ENCODE measurements at places on chromosomes 3 and 15.

- no peak for DNase-seq
Observed at GRCh38 chr3:188326111-188326510, 172.2 kb downstream of the LPP start.

- no peak for DNase-seq
Observed at GRCh38 chr15:47872208-47872607, 154.9 kb downstream of the SEMA6D start.

DNA sequence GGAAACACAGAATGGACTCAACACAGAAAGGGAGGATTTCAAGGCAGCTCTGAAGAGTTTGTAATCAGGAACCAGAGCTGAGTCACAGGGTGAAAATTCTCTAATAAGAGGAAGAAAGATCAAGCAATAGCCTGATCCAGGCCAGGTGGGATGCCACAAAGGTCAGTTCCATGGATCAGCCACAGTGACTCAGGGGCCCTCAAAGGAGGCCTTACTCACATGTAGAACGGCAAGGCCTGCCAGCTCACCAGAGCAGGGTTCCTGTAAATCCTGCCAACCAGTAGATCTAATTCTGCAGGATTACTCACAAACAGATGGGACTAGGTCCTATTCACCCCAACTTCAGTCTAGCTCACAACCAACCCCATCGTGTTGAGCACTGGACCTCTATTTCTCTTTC is 78.3 kb upstream of the PPP2R3A start:
- DNase-seq = no peak

- no peak for DNase-seq
Observed at GRCh38 chr3:72448375-72448823, 399.8 kb downstream of the SHQ1 start.

- no peak for DNase-seq
Observed at GRCh38 chr3:193944518-193944884, 191.4 kb upstream of the HES1 start.

DNA sequence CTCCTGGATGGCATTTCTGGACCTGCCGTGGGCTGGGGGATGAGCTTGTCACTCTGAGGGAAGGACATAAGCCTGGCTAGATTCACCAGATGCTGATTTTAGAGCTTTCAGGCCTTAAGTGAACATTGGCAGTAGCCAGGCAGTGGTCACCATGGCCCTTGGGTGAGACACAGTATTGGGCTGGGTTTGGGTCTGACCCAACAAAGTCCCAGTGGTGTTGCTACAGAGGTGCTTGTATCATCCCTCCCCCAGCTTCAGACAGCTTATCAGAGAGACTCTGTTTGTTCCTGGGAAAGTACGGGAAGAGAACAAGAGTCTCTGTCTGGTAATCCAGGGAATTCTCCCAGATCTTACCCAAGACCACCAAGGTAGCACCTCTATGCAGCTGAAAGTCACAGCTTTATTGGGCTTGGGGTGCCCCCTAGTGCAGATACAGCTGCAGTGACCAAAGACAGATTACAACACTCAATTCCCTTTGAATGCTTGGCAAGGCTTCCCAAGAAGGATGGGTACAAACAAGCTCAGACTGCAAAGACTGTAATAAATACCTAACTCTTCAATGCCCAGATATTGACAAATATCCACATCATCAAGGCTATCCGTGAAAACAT is 9.8 kb upstream of the RUVBL1 start:
- peak; percentile 63 for DNase-seq

GRCh38 chr3:63934041-63934866 is 22.1 kb upstream of the SCAANT1 start:
- peak; percentile 23 for DNase-seq

GRCh38 chr3:179301645-179302044 is 21.2 kb upstream of the ZNF639 start:
- DNase-seq = no peak

- DNase-seq = peak; percentile 59
Observed at GRCh38 chr15:31352911-31353811, 26.5 kb downstream of the KLF13 start.

- DNase-seq = no peak
Observed at GRCh38 chr15:77738038-77738370, 105.3 kb upstream of the LINGO1 start.

GRCh38 chr15:87781959-87782625 is 474.4 kb downstream of the NTRK3 start:
- DNase-seq = no peak

DNA sequence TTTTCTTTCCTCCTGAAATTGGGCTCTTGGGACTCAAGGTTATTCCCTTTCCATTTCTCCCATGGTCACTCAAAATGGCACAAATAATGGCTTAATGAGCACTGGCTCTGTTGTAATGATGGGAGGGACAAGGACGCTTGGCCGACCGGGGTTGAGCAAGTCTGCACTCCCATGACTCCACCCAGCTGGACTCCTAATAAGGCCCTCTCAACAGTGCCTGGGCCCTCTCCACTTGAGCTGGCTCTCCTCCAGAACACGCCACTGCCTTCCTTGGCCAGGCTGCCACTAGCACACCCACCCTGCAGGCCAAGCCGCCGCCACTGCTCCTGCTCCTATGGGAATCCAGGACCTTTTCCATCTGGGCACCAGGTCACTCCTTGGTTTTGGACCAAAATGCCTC is 42.3 kb downstream of the ADCY5 start:
- no peak for DNase-seq

GRCh38 chr3:20406611-20407011 is 220.6 kb upstream of the SGO1 start:
- DNase-seq = no peak

DNA sequence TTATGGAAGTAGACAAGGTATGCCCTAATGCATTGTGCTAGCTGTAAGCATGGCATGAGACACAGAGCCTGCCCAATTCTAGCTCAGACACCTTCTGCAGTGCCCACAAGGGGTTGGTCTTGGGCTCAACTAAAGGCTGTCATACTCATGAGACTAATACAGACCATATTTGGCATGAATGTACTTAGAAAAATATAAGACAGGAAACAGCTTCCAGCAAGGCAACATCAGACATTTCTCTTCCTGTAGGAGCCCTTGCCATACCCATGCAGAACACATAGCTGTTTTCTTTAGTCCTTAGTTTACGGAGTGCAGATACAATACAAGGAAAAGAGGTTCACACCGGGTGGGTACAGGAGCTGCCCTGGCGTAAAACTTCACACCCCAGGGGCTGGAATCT is 30.5 kb upstream of the NR1I2 start:
- DNase-seq = no peak

- peak; percentile 2 for DNase-seq
Observed at GRCh38 chr3:40588406-40588805, 63.6 kb downstream of the ZNF621 start.

- no peak for DNase-seq
Observed at GRCh38 chr3:81437683-81438082, 323.8 kb downstream of the GBE1 start.

GRCh38 chr3:4614070-4614469 is 120.9 kb downstream of the ITPR1 start:
- no peak for DNase-seq

DNA sequence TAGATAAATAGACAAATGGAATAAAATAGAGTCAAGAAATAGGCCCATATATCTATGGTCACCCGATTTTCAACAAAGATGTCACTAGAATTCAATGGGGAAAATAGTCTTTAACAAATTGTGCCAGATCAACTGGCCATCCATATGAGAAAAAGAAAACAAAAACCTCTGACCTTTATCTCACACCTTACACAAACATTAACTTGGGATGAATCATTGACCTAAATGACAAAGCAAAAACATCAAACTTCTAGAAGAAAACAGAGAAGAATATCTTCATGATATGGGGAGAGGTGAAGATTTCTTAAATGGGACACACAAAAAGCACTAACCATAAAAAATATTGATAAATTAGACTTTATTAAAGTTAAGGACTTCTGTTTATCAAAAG is 31.9 kb downstream of the ITGA11 start:
- no peak for DNase-seq

GRCh38 chr3:116001151-116001621 is 377.9 kb downstream of the GAP43 start:
- no peak for DNase-seq

DNA sequence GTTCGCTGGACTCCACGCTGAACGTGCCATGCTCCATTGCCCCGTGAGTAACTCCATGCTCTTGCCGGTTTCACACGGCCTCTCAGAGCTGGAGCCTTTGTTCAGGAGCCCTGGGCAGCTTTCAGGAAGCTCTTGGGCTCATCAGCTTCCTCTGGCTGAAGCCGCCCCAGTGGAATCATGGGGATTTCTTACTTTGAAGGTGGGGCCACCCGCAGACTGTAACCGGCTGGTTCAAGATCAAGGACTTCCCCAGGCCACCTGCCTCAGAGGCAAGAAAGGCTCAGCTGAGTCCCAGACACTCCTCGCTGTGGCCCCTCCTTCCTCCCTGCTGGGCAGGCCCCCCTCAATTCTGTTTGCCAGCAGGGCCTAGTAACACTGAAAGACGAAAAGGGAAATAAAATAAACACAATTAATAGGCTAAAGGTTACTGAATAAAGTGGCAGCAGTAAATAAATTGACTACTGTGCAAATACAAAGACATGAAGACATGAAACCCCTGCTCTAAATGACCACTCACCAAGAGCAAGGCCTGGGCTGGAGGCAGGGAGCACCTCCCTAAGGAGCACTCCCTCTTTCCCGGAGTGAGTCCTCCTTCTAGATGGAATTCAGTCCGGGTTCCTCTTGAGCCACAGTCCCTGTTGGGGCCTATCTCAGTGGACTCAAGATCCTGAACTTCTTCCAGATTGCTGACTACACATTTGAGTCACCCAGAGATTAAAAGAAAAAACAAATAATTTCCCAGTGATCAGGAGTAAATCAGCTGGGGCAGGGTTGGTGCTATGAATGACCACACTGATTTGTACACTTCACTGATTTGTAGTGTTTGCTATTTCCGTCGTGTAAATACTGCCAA is 51.0 kb downstream of the ZDHHC19 start:
- peak; percentile 73 for DNase-seq

GRCh38 chr15:96234109-96234892 is 96.2 kb upstream of the NR2F2 start:
- DNase-seq = no peak

- DNase-seq = peak; percentile 71
Observed at GRCh38 chr3:51371943-51372557, 13.0 kb upstream of the MANF start.

Data from CD4-positive, alpha-beta T cell treated with Interleukin-1 beta for 1 hour (primary cell).